ENCODE measurements at places on chromosomes 12 and 14. TPM values are rescaled to one million over a fixed set of nuclear protein-coding genes. Genes with fewer than 3 reads are reported as not detected.

SPTLC2 gene
- 5.9 TPM for polyA plus RNA-seq

CCDC175 gene
- not detected for polyA plus RNA-seq

- H3K36me3 ChIP-seq, result no peaks in the 10 kb centered on the region
- DNase-seq, result peak; percentile 78
- H3K4me1 ChIP-seq, result peaks cover 3% of the 10 kb centered on the region
- no peaks in the 10 kb centered on the region for H3K27me3 ChIP-seq
- no peak overlapping the region for H3K27ac ChIP-seq
These were observed 199.6 kb upstream of the CNOT2 start for GRCh38 chr12:70043490-70044138.

SPRYD4 gene
- 2.9 TPM for polyA plus RNA-seq

- no peaks in the 10 kb centered on the region for H3K36me3 ChIP-seq
- H3K4me1 ChIP-seq, result peaks cover 9% of the 10 kb centered on the region
- H3K27ac ChIP-seq, result no peak overlapping the region
- no peak overlapping the region for H3K4me3 ChIP-seq
- H3K27me3 ChIP-seq, result peaks cover 19% of the 10 kb centered on the region
- DNase-seq, result no peak
These were observed 103.2 kb upstream of the DIO3 start for GRCh38 chr14:101457936-101458740.

GSG1 gene
- polyA plus RNA-seq, result 4.6 TPM

ACSM4 gene
- not detected for polyA plus RNA-seq

HOXC12 gene
- not detected for polyA plus RNA-seq

DNA sequence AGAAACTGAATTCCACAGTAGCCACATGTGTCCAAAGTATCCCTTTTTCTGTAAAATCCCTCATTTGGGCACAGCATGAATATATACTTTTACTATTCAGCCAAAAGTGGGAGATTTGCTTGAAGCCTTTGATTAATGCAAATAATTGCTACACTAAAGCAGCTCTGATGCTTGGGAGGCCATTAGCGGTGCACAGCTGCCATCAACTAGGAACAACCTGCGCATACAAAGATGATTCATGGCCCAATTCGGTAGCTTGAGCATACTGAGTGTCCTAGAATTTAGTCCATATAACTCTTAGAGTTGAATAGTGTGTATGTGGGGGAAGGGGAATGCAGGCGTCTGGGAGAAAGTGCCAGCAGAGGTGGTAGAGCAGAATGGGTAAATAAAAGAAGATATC is 277.0 kb upstream of the RMST start:
- no peaks in the 10 kb centered on the region for H3K4me1 ChIP-seq
- DNase-seq, result no peak
- H3K36me3 ChIP-seq, result no peaks in the 10 kb centered on the region
- no peak overlapping the region for H3K4me3 ChIP-seq
- no peak overlapping the region for H3K27ac ChIP-seq

- peaks cover under 1% of the 10 kb centered on the region for H3K36me3 ChIP-seq
- no peaks in the 10 kb centered on the region for H3K27me3 ChIP-seq
- DNase-seq, result peak; percentile 32
- H3K4me3 ChIP-seq, result peak overlapping the region; percentile 61
- peak overlapping the region; percentile 83 for H3K27ac ChIP-seq
These were observed 622 bp downstream of the TECPR2 start for GRCh38 chr14:102363182-102363943.

DNA sequence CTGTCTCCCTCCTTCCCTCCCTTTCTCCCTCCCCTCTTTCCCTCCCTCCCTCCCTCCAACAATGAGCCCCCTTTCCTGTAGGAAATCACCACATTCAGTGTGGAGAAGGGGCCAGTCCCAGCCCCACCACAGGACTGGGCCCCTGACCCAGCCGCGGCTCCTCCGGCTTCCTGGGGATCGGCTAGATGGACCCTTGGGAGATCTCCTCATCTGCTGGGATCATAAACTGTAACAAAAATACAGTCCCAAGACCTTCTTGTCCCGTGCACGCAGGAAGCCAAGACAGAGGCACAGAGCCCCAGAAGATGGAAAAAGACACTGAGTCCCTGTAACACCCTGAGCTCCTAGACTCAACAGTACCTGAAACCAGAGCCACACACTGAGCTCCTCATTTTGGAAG is 23.9 kb downstream of the DIO3 start:
- H3K27me3 ChIP-seq, result no peaks in the 10 kb centered on the region
- H3K27ac ChIP-seq, result no peak overlapping the region
- no peaks in the 10 kb centered on the region for H3K36me3 ChIP-seq

DNA sequence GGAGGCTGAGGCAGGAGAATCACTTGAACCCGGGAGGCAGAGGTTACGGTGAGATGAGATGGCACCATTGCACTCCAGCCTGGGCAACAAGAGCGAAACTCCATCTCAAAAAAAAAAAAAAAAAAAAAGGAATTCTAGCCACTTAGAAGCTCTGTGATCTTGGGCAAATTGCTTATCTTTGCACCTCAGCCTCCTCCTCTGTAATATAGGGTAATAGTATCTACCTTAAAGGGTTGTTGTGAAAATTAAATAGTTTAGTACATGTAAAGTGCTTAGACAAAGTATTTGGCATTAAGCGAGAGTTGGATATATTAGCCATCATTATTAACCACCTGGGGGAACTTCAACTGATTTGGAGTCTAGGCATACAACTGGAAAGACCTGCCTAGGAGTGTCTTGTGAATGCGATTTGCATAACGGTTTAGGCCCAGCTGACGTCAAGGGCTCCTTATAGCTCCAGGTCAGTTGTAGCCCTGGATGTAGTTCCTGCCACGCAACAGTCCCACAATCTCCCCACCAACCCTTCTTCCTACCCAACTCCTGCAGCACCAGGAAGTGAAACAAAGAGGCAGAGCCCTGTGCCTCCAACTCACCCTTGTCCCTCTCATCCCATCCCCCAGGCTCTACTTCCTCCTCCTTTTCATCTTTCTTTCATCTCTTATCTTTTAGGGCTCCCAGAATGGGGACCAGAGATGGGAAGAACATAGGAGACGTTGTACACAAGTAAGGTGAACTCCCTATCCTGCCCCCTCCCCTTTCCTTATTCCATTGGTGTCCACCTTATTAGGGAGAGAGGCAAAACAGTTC is 2.1 kb upstream of the IL23A start:
- no peak overlapping the region for H3K27ac ChIP-seq
- no peaks in the 10 kb centered on the region for H3K4me1 ChIP-seq
- no peak overlapping the region for H3K4me3 ChIP-seq

- H3K4me1 ChIP-seq, result peaks cover 11% of the 10 kb centered on the region
- no peak overlapping the region for H3K27ac ChIP-seq
- peak; percentile 65 for DNase-seq
- no peaks in the 10 kb centered on the region for H3K36me3 ChIP-seq
- H3K27me3 ChIP-seq, result peaks cover 8% of the 10 kb centered on the region
- peak overlapping the region; percentile 5 for H3K4me3 ChIP-seq
These were observed 41.8 kb upstream of the CLMN start for GRCh38 chr14:95361373-95362137.

- no peak for DNase-seq
- no peak overlapping the region for H3K4me3 ChIP-seq
These were observed 89.9 kb downstream of the ADAMTS20 start for GRCh38 chr12:43462080-43462479.

CLEC2D gene
- 0.67 TPM for polyA plus RNA-seq

- DNase-seq, result peak; percentile 52
- H3K27ac ChIP-seq, result peak overlapping the region; percentile 81
- no peak overlapping the region for H3K4me3 ChIP-seq
- no peaks in the 10 kb centered on the region for H3K36me3 ChIP-seq
- H3K27me3 ChIP-seq, result no peaks in the 10 kb centered on the region
These were observed 37.9 kb upstream of the NCOR2 start for GRCh38 chr12:124605150-124605882.

DNA sequence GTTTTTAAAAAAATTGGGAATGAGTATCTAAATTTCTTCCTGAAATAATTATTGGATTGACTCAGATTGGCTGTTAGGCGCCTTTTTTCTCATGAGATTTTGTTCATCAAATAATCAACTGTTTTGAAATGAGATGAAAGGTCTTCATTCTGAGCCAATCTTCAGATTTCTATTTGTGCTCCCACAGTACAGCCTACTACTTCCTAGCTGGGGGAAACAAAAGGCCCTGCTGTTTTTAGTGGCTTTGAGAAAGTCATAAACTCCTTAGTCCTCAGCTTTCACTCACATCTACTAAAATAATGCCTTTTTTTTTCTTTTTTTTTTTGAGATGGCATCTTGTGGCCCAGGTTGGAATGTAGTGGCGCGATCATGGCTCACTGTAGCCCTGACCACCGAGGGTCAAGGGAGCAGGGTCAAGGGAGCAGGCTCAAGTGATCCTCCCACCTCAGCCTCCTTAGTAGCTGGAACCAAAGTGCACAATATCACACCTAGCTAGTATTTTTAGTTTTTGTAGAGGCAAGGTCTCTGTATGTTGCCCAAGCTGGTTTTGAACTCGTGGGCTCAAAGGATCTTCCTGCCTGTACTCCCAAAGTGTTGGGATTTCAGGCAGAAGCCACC is 15.2 kb downstream of the NACA start:
- H3K4me3 ChIP-seq, result no peak overlapping the region
- no peak for DNase-seq
- H3K4me1 ChIP-seq, result no peaks in the 10 kb centered on the region
- H3K27me3 ChIP-seq, result no peaks in the 10 kb centered on the region
- no peak overlapping the region for H3K27ac ChIP-seq
- peaks cover 15% of the 10 kb centered on the region for H3K36me3 ChIP-seq

GRCh38 chr12:54421879-54422250 is 2.8 kb upstream of the ITGA5 start:
- peaks cover 8% of the 10 kb centered on the region for H3K4me1 ChIP-seq
- no peak for DNase-seq
- H3K36me3 ChIP-seq, result no peaks in the 10 kb centered on the region
